ENCODE measurements at places on chromosomes 12 and 14. TPM values are rescaled to one million over a fixed set of nuclear protein-coding genes. Genes with fewer than 3 reads are reported as not detected.

The MYF6 gene
- not detected for total RNA-seq

DNA sequence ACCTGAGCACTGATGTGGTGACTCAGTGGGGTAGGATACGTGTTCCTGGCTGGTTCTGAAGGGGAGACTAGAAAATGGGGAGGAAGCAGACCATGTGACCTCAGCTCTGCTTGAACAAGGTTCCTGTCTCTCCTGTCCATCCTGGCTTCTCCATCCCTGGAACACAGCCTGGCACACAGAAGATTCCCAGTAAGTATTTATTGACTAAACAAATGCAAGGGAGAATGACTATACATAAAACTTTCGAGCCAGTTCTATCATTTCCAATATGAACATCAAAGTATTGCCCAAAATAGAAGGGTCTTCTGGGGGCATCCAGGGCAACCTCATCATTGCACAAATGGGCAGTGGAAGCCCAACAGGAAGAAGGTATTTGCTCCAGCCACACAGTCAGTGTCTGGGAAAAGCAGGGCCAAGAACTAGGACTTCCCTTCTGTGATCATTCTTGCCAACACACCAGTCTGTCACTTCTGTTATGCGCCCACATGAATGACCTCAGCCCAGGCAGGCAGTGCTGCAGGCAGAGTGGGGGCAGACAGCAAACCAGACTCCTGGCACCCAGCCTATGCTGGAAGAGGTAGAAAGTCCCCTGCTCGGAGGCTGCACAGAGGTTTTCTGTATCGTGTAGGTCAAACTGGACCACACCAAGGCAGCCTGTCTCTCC lies 5.6 kb upstream of the SERPINA9 start:
- no peak for DNase-seq

The NXPH4 gene
- total RNA-seq, result 6.2 TPM

GRCh38 chr14:76467711-76468155 lies 91.8 kb downstream of the ESRRB start:
- DNase-seq, result no peak

The LRP1 gene
- 161 TPM for total RNA-seq

- no peak for DNase-seq
Observed at GRCh38 chr12:68446901-68447796, 115.0 kb upstream of the MDM1 start.

- DNase-seq, result no peak
Observed at GRCh38 chr14:94451091-94451771, 1.4 kb downstream of the SERPINA11 start.

Data from heart right ventricle (tissue), 16 donors.